ENCODE measurements at places on chromosomes 12 and 14.

DNA sequence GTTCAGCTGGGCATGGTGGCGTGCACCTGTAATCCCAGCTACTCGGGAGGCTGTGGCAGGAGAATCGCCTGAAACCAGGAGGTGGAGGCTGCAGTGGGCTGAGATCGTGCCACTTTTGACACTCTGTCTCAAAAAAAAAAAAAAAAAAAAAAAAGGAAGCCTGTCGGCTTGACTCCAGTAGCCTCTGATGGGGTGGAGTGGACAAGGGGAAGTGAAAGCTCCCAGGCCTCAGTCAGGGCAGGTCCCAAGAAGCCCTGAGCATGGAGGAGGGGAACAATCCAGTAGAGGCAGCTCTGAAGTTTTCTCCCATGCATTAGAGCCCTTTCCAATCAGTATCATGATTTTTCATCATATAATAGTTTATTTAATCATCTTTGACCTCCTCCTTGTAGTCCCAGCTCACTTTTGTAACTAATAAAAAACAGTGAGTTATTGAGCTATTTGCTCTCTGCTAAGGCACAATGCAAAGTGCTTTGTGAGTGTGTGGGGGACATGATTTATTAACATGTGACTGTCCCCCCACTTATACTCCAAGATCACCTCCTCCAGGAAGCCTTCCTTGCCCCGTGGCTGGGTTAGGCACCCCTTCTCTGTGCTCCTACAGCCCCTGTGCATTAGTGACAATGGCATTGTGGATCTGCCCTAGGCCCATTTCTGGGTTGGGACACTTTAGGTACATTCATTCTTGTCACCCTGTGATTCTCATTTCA lies 4.7 kb upstream of the SSH1 start:
- DNase-seq = no peak

DNA sequence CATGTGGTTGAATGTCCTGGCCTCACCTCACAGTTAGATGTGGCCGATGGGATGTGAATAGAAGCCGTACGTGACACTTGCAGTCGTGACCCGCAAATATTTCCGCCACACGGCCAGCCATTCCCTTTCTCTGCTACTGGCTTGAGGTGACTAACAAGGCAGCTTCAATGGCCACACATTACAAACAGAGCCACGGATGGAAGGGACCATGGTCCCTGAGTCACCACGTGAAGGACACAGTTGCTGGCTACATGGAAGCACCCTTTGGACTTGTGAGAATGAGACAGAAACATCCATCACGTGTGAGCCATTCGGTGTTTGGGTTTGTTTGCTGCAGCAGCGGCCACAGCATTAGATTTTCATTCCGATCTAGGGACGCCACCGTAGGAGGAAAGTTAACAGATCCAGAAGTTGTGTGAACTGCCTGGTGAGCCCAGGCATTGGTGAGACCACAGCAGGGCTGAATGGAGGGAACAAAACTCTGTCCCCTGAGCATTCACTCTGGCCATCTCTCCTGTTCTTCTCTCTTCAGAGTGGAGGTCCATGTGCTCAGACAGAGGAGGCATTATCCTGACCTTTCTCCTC lies 33.5 kb upstream of the ADGRD1 start:
- DNase-seq = peak; percentile 64

DNA sequence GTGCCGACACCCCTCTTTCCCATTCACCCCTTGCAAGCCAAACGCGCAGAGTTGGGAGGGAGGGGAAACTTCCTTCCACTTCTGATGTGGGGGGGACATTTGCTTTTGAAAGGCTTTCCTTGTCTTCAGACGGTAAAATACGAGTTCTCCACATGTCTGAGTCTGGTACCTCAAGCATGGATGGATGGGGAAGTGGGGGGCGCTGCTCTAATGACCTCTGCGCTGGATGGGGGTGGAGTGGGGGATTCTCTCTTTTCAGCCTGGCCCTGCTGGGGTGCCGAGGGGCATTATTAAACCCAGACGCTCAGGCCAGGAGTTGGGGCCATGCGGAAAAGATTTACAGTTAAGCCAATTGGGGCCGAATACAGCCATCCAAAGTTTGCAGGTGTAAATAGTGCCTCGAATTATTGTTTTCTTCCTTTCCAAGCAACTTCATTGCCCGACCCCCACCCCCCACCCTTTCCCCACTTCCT lies 9.1 kb upstream of the TBX3 start:
- no peak for DNase-seq

GRCh38 chr14:104536942-104537612 lies 42.5 kb upstream of the C14orf180 start:
- peak; percentile 48 for DNase-seq

- no peak for DNase-seq
Observed at GRCh38 chr14:55540847-55541773, 38.9 kb upstream of the KTN1 start.

- no peak for DNase-seq
Observed at GRCh38 chr14:91088585-91089235, 25.2 kb upstream of the DGLUCY start.

DNA sequence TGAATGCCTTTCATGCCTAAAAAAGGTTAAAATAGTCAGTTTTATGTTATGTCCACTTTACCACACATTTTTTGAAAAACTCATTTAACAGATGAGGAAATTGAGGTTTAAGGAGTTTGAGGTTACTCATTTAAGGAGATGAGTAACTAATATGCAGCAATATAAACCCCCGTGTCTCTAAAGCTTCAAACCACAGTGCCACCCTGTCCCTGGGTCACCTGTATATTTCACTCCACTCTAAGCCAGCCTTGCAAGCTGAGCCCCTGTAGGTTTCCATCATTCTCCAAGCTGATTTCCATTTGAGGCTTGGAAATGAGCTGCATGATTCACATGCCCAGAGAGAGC lies 64.4 kb downstream of the NUAK1 start:
- DNase-seq = no peak

GRCh38 chr14:48537600-48537999 lies 862.2 kb upstream of the MDGA2 start:
- no peak for DNase-seq

- DNase-seq = peak; percentile 50
Observed at GRCh38 chr14:68440820-68441219, 352.0 kb downstream of the ZFP36L1 start.

- DNase-seq = peak; percentile 77
Observed at GRCh38 chr12:28446031-28446430, 255.8 kb downstream of the CCDC91 start.

DNA sequence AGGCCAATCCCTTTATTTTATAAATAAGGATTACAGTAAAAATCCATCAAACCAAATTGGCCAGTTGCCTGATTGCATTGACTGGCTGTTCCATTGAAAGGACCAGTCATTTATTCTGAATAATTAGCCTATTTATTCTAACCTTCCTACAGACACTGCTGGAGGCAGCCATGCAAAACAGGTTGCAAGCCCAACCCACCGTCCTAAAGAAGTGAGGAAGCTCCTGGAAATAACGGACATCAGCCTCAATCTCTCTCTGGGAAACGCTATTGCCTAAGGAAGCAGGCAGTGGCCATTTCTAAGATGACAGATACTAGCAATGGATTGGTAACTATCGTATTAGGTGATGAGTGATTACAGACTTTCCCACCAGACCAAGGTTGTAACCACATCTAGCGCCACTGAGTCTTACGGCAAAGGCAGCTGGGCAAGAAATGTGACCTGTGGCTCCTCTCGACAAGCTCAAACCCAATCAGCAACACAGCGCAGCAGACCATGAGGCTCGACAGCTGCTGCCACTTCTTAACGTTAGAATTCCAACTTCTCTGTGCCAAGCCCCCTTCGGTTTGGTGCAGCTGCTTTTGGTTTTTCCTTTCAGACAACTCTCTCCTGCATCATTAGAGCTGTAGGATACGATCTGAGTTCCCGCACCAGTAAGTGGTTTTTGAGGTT lies 134.2 kb downstream of the KCNK10 start:
- no peak for DNase-seq

DNA sequence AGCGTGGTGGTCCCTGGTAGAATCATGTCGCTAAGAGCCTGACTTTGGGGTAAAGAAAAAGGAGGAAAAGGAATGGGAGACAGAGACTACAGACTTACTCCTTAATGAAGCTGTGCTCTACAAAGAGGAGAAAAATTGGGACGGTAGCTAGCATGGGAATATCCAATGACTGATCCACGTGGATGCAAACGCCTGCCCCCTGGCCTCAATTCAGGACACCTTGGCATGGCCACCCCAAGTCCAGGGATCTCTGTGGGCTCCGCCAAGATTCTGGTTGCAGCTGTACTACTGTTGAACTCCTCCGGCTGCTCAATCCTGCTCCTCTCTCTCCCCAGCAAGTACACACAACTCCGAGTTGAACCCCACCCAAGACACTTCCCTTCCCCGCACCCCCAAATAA lies 70.5 kb upstream of the DIO3 start:
- no peak for DNase-seq

DNA sequence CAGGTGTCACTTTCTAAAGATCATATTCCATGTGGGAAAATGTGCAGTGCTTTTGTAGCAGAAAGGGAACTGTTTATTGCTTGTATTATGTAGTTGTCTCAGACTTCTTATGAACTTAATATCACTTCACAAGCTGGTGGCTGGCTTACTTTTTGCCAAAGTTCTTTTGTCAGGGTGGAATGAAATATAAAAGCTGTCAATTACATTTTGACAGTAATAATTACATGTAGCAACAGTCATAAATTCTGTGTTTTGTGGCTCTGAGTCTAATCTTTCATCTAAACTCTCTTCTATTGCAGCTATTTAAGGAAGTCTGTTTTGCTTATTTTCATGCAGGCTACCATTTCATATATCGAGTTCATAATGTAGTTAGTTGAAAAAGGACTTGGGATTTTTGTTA lies 106.6 kb downstream of the OTOGL start:
- no peak for DNase-seq

DNA sequence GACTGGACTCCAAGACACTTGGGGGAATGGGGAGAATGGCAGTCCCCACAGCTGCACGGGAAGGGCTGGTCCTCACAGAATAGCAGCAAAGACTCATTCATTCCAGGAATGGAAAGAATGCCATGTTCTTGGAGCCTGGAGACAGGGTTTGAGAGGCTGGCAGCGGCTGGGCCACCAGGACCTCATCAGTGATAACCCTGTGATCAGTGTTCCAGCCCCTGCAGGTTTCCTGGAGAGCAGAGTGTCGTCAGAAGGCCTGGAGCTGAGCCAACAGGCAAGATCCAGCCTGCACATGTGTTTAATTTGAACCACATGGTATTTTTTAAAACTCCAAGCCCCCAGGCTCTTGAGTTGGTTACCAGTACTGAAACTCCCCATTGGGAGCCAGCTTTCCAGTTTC lies 11.3 kb downstream of the BDKRB1 start:
- DNase-seq = peak; percentile 82

GRCh38 chr12:125159702-125160101 lies 94.5 kb downstream of the AACS start:
- DNase-seq = no peak

- DNase-seq = peak; percentile 52
Observed at GRCh38 chr12:132275110-132275531, 54.3 kb downstream of the GALNT9 start.

DNA sequence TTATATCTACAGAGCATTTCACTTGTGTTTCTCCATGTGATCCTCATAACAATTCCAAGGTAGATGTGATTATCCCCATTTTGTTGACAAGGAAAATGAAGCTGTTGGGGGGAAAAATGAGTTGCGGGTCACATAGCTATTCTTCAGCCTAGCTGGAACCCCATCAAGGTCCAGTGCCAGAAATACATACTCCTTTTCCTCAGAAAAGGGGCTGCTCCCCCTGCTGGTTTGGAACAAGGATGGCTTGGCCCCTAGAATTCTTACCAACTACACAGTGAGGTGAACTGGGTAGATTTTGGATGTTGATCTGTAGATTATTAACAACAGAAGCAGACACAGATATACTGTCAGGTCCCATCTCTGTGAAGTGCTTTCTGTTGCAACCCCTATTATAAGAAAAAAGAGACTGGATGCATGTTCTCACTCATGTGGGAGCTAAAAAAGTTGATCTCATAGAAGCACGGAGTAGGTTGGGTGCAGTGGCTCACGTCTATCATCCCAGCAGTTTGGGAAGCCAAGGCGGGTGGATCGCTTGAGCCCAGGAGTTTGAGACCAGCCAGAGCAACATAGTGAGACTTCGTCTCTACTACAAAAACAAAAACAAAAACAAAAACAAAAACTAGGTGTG lies 8.9 kb downstream of the IKZF4 start:
- DNase-seq = peak; percentile 68

DNA sequence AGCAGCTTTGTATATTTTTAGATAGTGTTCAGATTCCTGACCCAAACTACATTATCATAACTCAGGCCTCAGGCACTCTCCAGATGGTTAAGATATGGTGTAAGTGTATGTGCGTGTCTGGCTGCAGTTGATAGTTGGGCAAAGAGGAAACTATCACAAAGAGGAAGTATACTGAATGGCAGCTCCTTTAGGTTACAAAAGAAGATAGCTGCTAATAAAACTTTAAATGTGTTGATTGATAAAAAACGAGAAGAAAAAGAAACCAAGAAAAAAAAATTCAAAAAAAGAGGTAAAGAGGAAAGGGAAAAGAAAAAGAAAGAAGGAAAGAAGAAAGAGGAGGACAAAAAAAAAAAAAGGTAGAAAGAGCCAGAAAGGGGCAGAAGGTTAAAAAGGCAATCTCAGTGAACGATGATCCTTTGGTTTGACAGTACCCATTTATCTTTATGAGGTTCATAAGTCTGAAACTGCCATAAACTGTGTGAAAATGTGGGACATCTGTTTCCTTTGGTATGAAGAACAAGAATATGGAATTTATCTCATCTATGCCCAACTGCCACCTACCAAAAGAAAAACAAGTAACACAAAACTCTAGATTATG lies 42.2 kb downstream of the TAOK3 start:
- peak; percentile 53 for DNase-seq

GRCh38 chr12:94736820-94737219 lies 86.5 kb upstream of the TMCC3 start:
- DNase-seq = no peak

All from AG10803 (cell line).